NCI-H2171 (cell line): ENCODE measurements at places on chromosomes 6 and 20.

DNA sequence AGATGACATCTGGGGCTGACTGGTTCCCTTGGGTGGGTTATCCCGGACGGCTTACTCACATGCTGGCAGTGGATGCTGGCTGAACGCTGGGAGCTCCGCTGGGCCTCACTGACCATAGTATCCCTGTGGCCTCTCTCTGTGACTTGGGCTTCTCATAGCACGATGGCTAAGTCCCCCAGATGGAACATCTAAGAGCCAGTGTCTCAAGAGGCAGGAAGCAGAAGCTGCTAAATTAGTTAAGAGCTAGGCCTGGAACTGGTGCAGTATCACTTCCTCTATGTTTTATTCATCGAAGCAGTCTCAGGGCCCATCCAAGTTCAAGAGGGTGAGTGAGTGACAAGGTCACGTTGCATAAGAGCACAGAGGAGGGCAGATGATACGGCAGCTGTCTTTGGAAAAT is 116.5 kb upstream of the LAMP5 start:
- no peak for DNase-seq

DNA sequence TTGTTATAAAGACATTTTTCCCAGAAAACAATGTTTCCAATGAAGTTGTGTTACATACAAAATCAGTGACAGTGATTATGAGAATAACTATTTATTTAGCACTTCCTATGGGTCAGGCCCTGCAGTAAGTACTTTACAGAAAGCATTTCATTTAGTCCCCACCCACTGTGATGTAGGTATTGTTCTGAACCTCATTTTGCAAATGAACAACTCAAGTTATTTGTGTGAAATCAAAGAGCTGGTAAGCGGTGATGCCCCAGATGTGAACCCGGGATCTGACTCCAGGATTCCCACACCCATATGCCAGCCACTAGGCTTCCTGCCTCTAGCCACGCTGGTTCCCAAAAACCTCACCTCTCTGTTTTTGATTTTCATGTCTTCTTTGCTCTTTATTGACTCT is 30.9 kb downstream of the FAXC start:
- no peak for DNase-seq

DNA sequence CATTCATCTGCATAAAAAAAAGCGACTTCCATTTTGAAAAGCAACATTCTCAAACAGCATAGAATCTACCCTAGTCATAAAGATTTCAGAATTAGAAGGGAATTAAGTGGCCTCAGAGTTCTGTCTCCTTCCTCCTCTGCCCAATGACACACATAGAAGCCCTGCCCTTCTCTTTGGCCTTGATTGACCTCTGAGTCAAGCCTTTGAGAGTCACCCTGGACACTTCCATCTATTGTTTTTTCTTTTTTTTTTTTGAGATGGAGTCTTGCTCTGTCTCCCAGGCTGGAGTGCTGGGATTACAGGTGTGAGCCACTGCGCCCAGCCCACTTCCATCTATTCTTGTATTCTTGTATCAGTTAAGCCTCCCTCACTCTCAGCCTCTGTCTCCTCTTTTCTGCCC is 44.8 kb upstream of the CTNNBL1 start:
- no peak for DNase-seq

GRCh38 chr6:138245751-138246150 is 27.5 kb upstream of the PBOV1 start:
- no peak for DNase-seq

GRCh38 chr6:36863670-36864540 is 10.7 kb downstream of the PPIL1 start:
- no peak for DNase-seq

DNA sequence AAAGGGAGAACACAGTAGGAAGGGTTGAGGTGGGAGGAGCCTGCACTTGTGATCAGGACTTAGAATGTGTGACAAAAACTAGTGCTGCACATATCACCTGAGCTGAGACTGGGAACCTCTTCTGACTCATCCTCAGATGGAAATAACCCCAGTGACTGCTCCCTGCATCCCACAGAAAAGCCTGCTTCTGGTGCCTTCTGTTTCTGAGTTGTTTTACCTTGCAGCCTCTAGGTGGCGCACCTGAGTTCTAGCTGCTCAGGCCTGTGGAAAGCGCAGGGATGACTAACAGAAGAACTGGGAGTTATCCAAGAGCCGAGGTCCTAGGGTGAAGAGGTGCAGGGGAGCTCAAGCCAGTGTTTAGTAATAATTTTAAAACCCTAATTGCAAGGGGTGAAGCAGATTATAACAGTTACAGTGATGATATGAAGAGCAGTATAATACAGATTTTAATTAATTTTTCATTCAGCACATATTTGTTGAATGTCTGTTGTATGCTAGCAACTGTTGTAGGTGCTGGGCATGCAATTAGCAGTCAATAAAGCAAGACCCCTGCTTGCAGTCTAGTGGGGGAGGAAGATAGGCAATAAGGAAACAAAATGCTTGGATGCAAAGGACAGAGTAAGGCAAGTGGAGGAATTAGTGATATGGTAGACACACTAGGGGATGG is 302.5 kb downstream of the DHX35 start:
- peak; percentile 12 for DNase-seq

GRCh38 chr6:123770247-123770949 is 33.3 kb upstream of the NKAIN2 start:
- no peak for DNase-seq

DNA sequence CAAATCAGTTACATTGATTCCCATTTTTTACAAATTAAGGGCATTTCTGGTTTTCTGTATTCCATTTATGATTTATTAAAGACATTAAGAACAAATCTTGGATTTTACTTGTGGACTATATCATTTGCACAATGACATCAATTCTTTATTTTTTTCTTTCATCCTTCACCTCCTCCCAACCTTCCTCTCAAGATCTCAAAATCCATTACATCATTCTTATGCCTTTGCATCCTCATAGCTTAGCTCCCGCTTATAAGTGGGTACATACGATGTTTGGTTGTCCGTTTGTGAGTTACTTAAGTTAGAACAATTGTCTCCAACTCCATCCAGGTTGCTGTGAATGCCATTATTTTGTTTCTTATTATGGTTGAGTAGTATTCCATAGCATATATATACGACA is 752.8 kb downstream of the CD109 start:
- DNase-seq, result no peak

- no peak for DNase-seq
Measured at GRCh38 chr6:53734473-53735299, 60.1 kb upstream of the LRRC1 start.

GRCh38 chr6:70221715-70222438 is 81.0 kb downstream of the COL9A1 start:
- no peak for DNase-seq

DNA sequence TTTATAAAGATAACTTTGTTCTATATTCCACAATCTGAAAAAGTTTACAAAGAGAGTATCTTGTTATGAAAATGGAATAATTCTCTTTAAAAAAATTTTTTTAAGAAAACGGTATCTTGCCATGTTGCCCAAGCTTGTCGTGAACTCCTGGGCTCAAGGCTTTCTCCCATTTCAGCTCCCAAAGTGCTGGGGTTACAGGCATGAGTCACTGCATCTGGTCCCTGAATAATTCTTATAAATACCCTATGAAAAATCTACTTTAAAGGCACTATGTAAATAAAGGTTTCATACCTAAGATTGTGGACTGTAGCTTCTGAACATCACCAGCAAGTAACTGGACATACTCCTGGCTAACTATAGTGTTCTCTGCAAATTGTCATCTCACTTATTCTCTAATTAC is 60.3 kb downstream of the SAMD3 start:
- no peak for DNase-seq

GRCh38 chr6:111782192-111782809 is 91.0 kb downstream of the FYN start:
- DNase-seq, result no peak

GRCh38 chr20:52105442-52106422 is 85.8 kb downstream of the ZFP64 start:
- DNase-seq, result peak; percentile 87

GRCh38 chr6:167528239-167528638 is 203.4 kb downstream of the TTLL2 start:
- DNase-seq, result no peak

- DNase-seq, result no peak
Measured at GRCh38 chr6:90369651-90370050, 73.0 kb upstream of the BACH2 start.

DNA sequence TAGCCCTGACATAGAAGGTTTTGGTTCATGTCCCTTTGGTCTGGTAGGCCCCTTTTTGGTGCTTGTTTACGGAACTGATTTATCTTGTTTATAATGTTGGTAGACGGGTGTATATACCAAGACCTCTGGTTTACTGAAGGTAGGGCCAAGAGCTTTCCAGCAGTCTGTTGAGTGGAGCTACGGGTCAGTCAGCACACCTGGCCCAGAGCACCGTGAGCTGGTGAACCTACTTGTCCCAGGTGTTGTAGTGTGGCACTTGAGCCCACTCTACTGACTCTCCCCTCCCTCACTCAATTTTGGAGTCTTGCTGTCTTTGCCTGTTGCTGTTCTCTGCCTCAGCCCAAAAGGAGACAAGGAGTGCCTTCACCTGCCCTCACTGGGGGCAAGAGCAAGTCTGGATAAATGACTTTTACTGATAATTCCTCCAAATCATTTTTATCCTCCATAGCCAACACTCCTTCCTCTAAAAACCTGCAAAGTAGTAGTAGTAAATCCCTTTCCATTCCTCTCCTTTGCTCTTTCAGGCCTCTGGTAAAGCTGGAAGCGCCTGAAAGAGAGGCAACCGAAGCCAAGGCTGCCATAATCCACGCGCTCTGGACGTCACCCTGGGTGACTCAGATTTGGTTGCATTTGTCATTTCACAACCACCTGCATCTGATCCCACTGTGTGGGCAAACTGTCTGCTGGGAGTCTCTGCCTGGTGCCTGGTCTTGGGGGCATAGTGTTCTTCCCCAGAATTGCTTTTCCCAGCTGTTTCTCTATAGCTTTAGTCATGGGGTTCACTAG is 22.2 kb downstream of the RREB1 start:
- DNase-seq, result no peak

DNA sequence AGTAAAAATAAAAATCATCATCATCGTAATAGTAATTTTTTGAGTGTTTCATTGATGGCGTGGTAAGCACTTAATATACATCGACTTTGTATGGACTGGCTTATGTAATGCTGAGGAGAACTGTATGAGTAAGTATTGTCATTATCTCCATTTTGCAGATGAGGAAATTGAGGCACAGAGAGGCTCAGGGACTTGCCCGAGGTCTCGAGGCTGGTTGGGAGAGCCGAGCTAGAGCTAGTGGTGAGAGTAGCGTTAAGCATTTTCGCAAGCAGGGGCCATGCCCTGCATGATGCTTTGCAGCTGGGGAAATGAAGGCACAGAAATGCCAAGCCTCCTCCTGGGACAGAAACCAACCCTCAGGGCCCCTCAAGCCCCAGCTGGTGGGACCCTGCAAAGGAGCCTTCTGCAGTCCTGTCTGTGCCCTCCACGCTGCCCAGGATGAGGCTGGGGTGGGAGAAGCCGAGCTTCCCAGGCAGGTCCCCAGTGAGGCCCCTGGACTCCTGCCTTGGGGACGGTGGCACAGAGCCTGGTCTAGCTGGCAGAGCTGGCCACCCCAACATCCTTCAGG is 31.1 kb upstream of the STX16 start:
- DNase-seq, result no peak

DNA sequence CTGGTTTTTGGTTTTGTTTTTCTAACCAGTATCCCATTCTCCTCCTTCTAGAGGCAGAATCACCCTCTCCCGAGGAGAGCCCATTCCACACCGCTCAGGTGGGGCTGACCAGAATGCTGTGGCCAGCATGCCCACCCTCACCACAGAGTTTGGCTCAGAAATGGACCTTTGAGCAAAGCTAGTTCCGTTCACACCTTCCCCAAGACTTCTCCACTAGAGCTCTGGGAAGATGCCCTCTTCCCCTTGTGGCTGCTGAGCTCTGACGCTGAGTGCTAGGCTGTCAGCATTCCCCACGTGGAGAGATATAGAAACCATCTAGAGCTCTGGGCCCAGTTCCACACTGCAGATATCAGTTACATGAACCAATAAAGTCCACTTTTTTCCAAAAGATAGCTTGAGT is 7.9 kb downstream of the GPLD1 start:
- DNase-seq, result no peak

- no peak for DNase-seq
Measured at GRCh38 chr6:7604506-7604905, 14.5 kb downstream of the SNRNP48 start.

DNA sequence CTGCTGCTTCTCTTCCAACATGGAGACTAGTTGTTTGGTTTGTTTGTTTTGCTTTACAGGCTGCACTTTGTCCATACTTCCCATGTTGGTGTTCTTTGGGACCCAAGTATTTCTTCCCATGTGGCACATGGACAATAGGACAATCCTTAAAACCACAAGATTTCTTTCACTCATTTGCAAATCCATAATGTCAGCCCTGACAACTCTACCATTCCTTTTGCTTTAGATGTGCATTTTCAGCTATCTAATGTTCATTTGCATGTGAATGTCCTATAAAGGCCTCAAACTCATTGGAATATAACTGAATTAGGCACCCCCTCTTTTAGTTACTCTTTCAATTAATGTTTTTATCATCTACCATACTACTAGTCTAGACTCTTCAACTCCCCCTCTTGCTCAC is 16.7 kb downstream of the THEMIS start:
- DNase-seq, result no peak

DNA sequence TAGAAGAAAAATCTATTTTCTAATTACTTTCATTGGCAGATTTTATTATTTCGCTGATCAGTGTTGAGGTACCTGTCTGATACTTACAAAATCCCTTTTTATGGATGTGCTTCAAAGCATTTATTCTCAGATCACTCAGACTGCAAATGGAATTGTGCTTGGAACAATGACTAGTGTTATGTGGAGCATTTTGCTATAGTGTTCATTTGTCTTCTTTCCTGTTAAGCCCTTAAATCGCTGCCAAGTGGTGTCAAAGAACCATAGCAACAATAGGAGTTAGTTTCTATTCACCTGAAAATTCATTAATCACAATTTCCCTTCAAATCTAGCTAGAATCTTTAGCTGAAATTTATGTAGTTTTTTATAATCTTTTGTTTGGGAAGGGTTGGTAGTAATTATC is 29.8 kb downstream of the SMPDL3A start:
- no peak for DNase-seq

GRCh38 chr20:61230166-61230565 is 21.9 kb upstream of the CDH4 start:
- no peak for DNase-seq

DNA sequence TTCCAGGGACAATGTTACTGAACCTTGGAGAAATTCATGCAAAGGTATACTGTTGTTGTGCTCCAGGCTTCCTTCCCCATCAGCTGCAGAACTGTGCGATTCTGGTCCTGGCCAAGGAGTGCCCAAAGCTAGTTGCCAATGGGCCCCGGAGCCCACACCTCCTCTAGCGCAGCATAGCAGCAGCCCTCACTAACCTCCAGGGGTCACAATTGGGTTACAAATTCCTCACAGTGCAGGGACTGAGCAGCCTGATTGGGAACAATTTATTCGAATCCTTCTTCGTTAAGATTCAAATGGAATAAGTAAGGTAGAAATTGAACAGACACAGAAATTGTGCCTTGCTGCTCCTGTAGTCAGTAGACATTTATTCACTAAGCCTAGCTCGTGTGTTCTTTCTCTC is 284.9 kb downstream of the PRKN start:
- DNase-seq, result peak; percentile 2

DNA sequence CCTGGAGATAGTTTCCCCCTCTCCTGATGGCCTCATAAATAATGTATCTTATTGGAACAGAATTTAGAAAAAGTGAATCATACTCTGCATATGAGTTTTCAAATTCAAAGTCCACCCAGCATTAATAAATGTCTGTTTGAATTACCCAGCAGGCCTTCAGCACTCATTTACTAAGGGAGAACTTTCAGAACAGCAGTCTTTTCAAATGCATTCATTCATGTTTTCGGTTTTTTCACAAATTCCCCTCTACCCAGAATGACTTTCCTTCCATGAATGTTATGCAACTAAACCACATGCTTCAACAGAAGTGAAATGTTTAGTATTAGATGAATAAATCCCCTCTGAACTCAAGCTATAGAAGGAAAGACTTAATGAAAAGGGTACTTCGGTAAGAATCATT is 92.4 kb downstream of the RTN4IP1 start:
- no peak for DNase-seq
